Esophagus squamous epithelium (tissue), 5 donors: ENCODE measurements at places on chromosomes 16 and 17.

- no peak for DNase-seq
These were observed at the start of gene TAT for GRCh38 chr16:71576971-71577370. TSS of gene TAT (minus strand) at chr16:71577092. CDS start at chr16:71576415, 677 bp downstream.

DNA sequence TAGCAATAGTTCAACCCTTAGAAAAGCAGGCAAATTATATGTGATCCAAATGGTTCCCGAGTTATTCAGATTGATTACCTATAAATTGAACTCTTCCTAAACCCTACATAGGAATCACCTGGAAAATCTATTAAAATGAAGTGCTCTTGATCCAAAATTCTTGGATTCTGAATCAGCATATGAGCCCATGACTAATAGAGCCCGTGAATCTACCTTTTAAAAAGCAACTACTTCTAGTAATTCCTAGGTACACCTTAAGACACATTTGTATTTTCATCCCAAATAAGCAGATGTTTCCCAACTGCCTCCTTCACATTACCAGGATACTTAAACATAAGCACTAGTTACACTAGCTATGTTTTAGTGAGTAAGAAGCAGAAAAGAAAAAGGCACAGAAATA, 1171.0 kb upstream of the GOT2 start:
- no peak for DNase-seq

GRCh38 chr16:12206098-12206748, 229.7 kb downstream of the SNX29 start:
- no peak for DNase-seq

DNA sequence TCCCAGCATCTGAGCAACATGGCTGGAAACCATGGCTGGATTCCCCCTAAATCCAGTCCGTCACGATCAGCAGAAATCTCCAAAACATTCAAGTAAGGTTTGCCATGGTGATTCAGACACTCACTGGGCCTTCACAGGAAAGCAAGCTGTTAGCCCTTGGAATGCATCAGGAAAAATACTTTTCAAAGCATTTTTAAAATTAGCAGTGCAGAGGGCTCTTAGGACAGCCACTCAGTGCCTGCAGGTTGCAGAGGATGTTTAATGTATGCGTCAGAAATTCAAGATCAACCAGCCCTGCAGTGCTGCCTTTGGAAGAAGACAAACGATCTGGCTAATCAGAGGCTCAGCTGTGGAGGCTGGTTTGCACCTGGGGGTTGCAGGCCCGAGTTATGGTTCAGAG, 50.3 kb downstream of the FOXL1 start:
- DNase-seq = no peak

DNA sequence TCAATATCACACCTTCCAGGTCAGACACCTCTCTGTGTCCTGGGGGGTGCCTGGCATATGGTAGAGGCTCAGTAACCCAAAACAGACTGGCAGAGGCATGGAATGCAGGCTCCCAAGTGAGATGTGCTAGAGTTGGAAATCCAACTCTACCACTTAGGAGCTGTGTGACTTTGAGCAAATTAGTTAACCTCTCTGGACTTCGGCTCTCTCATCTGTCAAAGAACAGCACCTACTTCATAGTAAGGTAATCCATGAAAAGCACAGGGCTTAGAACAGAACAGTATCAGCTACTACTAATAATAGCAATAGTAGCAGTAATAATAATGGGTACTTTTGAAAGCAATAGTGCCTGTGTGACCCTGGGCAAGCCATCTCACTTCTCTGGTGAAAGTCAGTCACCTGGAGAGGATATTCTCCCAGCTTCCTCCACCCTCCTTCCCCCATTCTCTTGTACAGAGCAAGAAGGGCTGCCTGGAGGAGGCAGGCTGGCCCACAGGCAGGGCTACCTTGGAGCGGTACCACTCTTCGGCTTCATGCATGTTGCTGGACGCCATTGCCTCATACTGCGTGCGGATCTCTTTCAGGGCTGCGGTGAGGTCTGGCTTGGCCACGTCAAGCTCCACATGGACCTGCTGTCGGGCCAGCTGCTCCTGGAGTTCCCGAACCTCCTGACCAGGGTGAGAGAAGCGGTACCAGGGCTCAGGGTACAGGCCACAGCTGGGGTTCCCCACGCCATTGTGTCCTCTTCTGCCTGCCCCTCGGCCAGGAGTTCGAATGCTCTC, 2.3 kb downstream of the GFAP start:
- no peak for DNase-seq

DNA sequence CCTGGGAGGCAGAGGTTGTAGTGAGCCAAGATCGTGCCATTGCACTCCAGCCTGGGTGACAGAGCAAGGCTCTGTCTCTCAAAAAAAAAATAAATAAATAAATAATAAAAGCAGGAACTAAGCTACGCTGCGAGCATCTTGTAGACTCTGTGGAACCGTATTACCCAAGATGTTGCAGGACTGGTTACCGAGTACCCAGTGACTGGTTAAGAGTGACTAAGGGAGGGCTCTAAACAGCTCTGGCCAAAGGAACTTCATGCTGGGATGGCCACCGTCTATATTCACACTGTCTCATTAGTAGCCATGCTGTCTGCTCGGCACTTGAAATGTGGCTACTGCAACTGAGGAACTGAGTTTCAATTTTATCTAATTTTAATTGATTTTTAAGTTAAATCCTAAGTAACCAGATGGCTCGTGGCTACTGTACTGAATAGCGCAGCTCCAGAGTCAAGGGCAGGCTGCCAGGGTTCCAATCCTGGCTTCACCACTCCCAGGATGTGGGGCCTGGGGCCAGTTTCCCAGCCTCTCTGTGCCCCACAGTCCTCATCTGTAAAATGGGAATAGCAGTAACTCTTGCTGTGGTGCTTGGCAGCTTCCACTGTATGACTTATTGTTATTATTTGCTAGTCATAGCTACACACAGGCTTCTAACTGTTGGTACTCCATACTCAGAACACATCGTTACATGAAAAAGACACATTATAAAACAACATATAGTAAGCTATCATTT, 3.0 kb downstream of the NTAN1 start:
- no peak for DNase-seq

- no peak for DNase-seq
These were observed 10.2 kb downstream of the MMD start for GRCh38 chr17:55411463-55411855.

- no peak for DNase-seq
These were observed 52.1 kb upstream of the TNRC6A start for GRCh38 chr16:24677388-24677787.

- DNase-seq = no peak
These were observed 52.9 kb upstream of the KCNJ16 start for GRCh38 chr17:70022175-70022574.

- DNase-seq = no peak
These were observed 34.5 kb downstream of the MAP1LC3B start for GRCh38 chr16:87426423-87427215.

DNA sequence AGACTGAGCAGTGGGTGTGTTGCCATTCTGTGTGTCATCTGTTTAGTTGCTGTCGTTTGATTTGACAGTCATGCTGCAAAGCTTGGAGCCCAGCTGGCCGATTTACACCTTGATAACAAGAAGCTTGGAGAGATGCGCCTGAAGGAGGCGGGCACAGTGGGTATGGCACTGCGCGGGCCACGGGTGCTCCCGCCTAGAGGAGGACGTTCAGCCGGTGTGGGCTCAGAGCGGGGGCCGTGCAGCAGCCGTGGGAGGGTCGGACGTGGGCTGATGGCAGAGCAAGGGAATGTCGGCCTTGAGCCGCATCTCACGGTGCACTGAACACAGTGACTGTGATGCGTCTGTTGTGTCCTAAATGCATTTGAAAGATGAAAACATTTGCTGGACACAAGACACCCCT, 3.7 kb downstream of the FN3KRP start:
- no peak for DNase-seq

DNA sequence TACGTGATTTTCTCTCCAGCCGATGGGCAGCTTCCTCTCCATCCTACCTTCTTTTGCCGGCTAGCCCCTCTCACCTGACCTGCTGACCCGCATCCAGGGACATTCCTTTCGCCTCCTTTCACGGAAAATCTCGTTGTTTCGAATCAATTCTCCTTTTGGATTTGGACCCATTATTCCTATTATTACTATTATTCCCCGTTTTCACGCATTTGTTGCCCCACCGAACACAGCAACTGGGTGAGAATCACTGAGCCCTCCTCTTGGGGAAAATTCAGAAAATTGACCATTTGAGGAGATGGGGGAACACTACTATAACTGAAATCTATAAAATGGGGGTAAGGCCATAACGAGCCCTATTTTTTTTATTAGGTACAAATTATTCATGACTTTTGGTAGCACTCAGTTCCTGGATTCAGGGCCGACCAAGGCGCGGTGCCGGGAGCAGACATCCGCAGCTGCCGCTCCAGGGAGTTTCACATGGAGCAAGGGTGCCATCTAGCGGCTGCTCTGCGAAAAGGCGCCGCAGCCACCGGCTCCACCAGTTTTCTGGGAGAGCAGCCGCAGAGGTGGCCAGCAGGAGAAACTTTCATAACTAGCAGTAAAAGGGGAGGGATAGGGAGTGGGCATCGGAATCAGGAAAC, 3.3 kb upstream of the HOXB8 start:
- DNase-seq = no peak

GRCh38 chr17:11551442-11551841, 46.8 kb upstream of the DNAH9 start:
- DNase-seq = no peak

DNA sequence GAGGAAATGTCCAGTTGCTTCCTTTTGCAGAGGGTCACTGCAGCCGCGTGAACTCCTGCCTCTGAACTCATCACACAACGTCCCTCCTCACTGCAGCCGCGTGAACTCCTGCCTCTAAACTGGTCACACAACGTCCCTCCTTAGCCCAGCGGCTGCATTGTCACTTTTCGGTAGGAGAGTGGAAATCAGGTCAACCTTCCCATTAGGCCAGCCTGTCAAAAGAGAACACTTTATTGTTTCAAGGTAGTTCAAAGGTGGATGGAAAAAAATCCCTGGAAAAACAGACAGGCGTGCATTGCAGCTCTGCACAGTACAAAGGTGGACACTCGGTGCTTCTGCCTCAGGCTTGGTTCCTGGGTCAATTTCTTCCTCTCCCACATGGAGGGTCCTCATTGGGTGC, 280.2 kb downstream of the FOXL1 start:
- DNase-seq = no peak

- DNase-seq = no peak
These were observed 111.4 kb upstream of the CDC42EP4 start for GRCh38 chr17:73423159-73423715.

- no peak for DNase-seq
These were observed 2.6 kb downstream of the SYNGR2 start for GRCh38 chr17:78170692-78171590.

- no peak for DNase-seq
These were observed 43.5 kb downstream of the GPRC5B start for GRCh38 chr16:19841184-19841583.

DNA sequence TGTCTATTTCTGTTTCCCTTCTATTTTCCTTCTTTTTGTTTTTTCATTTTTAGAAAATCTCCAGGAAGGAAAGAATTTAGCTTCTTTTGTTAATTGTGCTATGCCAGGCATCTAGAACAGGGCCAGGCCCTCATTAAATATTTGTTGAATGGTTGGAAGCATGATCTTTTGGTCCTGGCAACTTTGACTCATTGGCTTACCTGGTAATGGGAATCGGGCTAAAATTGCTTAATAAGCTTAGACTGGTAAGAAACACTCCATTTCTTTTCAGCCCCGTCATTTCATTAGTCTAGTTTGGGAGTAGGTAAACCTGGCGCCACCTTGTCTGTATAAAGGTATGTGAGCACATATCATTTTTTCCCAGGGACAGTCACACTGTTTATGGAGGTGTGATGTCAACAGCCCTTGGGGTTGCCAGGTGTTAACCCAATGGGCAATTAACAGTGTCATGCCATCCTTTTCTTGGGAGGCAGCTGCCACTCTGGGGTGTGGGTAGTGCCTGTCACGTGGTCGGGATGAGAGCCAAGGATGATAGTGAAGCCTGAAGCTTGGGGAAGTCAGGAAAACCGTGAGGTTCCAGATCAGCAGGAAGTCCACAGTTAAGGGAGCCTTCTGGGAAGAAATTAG, 9.5 kb upstream of the NDEL1 start:
- no peak for DNase-seq

GRCh38 chr17:66655861-66656260, 179.1 kb upstream of the CACNG5 start:
- DNase-seq = no peak

DNA sequence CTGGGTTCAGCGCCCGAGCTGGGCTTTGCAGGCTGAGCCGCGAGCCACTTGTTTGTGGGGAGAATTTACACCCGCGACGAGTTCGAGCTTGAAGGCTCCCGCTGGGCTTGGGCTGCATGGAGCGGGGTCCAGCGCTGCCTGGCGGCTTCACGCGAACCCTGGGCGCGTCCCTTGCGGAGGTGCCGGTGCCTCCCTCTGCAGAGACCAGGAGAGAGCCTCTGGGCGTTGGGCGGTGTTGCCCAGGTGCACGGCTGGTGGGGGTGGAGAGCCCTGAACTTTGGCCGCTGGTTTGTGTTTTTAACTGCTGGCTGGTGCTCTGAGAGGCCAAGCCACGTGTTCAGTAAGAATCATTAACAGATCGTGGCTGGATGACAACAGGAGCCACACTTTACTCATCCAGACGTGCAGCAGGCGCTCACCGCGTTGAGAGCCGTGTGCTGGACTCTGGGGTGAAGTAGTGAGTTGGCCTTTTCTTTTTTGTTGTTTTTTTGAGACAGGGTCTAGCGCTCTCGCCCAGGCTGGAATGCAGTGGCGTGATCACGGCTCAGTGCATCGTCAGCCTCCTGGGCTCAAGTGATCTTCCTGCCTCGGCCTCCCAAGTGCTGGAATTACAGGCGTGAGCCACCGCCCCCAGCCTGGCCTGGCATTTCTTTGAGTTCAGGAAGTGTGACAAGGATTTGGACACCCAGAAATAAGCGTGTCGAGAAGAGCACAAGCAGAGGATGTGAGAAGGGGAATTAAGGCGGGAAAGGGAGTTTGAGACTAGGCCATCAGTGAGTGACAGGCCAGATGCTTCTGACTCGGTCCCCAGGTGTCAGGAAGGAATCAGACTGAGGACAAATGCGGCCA, 827 bp downstream of the CDK10 start:
- DNase-seq = no peak

DNA sequence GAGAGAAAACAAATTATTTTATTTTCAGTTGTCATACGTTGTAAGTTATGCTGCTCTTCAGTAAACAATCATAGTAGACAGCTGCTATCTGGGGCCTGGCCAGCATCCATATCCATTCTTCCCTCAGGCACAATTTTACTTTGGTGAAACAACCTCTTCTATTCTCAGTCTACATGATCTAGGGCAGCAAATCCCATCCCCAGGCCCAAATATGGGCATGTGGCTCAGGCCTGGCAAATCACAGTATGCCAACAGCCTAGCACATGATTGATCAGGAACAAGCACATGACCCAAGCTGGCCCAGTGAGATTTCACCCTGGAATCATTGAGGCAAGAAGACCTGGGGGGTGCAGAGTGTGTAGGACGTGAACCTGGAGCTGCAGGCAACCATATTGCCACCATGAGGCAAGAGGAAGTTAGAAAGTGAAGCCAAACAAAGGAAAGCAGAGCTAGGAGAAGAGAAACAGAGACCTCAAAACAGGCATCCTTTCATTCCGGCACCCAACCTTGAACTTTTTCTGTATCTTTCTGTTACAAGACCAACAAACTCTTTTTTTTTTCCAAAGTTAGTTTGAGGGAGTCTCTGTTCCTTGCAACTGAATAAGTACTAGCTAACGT, 10.3 kb upstream of the ABCC12 start:
- DNase-seq = no peak
